Type B pancreatic cell (in vitro differentiated cells): ENCODE measurements at places on chromosomes 4 and X. TPM values are rescaled to one million over a fixed set of nuclear protein-coding genes. Genes with fewer than 3 reads are reported as not detected.

GRCh38 chr4:109803924-109804571, 2.2 kb upstream of the CFI start:
- no peak overlapping the region for H3K4me3 ChIP-seq
- H3K4me1 ChIP-seq: peaks cover 18% of the 10 kb centered on the region
- H3K27ac ChIP-seq: peak overlapping the region; percentile 18
- H3K36me3 ChIP-seq: no peaks in the 10 kb centered on the region
- H3K27me3 ChIP-seq: no peaks in the 10 kb centered on the region

Gene RAB41
- not detected in 2 replicates for total RNA-seq

DNA sequence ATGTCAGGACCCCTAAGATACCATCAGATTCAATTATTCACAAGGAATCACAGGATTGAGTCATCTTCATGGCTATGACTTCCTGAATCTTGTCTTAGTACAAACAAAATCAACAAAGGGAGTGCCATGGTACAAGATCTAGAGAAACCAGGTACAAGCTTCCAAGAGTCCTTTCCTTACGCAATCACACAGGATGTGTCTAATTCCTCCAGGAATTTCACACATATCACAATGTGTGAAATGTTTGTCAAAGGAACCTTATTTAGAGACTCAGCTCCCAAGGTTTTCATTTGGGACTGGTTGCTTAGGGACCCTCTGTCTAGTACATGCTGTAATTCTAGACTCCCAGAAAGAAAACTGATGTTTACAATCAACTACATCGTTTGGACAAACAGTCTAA, 83.0 kb downstream of the MAB21L2 start:
- no peak overlapping the region for H3K4me3 ChIP-seq
- H3K27me3 ChIP-seq: no peaks in the 10 kb centered on the region
- H3K4me1 ChIP-seq: no peaks in the 10 kb centered on the region
- peaks cover 7% of the 10 kb centered on the region for H3K36me3 ChIP-seq
- DNase-seq: no peak

DNA sequence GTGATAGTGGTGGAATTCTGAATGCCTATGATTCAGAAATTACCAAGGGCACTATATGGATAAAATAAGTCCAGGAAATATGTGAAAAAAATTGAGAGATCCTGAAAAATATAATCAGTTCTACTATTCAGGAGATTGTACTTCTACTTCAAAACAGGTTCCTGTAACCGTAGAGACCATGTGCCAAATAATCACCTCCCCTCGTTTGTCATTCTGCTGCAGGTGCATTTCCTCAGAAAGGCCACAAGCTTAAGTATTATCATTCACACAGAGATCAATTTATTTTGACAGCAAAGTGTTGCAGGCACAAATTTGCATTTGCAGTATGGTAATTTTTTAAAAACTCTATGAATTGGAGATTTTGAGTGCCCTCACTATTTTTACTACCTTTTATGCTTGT, 1000.0 kb downstream of the CCSER1 start:
- H3K4me1 ChIP-seq: peaks cover 6% of the 10 kb centered on the region
- no peak for DNase-seq
- H3K27me3 ChIP-seq: no peaks in the 10 kb centered on the region
- H3K36me3 ChIP-seq: no peaks in the 10 kb centered on the region
- peak overlapping the region; percentile 60 for H3K27ac ChIP-seq
- H3K4me3 ChIP-seq: no peak overlapping the region

DNA sequence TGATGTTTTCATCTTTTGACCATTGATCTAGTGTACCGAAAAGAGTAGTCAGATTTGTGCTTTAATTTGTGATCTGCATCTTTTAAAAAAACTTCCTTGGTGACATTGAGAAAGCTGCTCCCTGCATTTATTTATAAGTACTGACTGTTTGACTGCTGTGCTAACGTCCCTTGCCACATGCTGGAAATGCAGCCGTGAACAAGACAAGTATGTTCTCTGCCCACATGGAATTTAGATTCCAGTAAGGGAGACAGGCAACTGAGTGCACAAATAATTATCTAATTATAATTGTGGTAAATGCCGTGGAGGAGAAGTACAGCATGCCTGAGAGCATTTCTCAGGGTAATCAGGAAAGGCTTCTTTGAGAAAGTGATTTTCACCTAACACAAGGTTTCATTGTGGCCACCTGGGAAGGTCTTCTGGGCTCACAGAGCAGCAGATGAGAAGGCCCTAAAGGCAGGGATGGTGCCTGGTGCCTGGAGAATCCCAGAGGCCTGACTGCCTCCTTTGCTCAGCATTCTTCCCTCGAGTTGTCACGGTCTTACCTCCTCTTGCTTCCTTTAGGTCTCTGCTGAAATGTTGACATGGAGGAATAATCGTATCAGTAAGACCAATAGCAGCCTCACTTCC, 55.8 kb downstream of the PTTG2 start:
- H3K4me3 ChIP-seq: no peak overlapping the region
- no peaks in the 10 kb centered on the region for H3K27me3 ChIP-seq
- H3K36me3 ChIP-seq: peaks cover 20% of the 10 kb centered on the region
- no peak for DNase-seq
- no peak overlapping the region for H3K27ac ChIP-seq

Gene TNMD
- total RNA-seq: 1.1 and 2.3 TPM in 2 replicates

DNA sequence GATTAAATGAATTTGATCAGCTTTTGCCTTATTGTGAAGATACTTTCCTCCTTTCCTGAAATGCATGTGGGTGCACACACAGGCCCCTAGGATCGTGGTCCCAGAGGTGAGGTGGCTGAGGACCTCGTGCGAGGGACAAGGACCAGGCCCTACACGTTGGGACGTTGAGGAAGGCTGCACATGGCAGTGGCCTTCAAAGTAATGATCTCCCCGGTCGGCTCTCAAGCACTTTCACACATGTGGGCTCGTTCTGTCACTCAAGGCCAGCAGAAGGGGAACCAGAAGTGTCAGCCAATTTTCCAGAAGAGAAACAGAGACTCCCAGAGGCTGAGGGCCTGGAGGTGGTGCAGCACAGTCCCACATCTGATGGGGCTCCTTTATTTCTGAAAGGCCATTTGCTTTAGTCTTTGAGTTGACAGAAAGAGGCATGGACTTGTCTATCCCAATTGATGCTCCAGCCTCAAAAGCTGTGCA, 196.8 kb downstream of the AFAP1 start:
- H3K4me3 ChIP-seq: no peak overlapping the region
- H3K36me3 ChIP-seq: no peaks in the 10 kb centered on the region
- H3K27me3 ChIP-seq: peaks cover 6% of the 10 kb centered on the region
- no peak for DNase-seq
